LNCaP clone FGC (cell line): ENCODE measurements at places on chromosomes 6 and 20.

GRCh38 chr6:132798869-132799538 lies 567 bp upstream of the SLC18B1 start:
- peak; percentile 70 for DNase-seq

GRCh38 chr6:167763056-167763944 lies 63.4 kb upstream of the AFDN start:
- DNase-seq, result no peak

DNA sequence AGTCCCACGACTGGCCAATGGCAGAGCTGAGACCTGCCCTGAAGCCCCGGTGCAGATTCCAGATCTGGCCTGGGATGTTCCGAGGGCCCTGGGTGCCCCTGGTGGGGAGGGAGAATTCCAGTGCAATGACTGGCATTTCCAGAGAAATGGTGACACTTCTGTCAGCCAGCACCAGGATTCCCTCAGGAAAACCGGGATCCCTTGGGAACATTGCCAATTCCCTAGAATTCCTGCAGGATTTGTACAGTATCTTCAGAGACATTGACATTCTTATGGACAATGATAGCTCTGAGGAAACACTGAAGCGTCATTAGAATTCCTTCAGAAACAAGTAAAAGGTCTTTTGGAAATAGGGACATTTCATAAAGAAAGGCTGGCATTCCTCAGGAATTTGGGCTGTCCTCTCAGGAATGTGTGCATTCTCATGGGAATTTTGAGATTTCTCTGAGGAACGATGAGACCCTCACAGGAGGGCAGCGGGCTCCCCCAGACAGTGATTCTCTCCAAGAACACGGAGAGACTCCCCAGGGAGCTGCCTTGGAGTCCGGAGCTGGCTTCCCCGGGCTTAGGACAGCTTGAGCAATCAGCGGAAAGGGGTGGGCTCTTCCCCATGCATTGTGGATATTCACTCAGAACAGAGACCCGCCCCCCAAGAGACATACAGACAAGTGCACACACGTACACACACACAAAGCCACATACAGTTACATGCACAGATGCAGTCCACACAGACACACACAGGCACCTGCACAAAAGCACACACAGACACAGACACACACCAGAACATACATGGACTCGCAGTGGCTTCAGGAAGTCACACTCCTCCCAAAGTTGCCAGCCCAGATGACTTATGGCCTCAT lies 35.2 kb upstream of the BPIFA2 start:
- DNase-seq, result no peak

DNA sequence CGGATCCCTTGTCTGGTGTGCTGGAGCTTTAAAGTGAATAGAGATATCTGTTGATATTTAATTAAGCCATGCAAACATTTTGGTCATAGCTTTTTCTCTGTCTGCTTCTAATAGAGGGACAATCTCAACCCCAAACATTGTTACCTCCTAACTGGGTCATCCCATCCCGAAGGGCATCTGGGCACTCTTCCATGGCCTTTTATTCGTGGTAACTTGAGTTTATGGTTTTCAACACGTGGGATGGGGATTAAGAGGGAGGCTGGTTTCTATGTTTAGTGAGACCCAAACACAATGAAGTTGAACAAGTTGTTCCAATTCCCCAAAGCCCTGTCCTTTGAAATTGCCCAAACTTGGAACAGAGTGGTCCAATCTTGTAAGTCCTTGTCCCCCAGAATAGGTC lies 1.4 kb upstream of the ENPP5 start:
- no peak for DNase-seq

DNA sequence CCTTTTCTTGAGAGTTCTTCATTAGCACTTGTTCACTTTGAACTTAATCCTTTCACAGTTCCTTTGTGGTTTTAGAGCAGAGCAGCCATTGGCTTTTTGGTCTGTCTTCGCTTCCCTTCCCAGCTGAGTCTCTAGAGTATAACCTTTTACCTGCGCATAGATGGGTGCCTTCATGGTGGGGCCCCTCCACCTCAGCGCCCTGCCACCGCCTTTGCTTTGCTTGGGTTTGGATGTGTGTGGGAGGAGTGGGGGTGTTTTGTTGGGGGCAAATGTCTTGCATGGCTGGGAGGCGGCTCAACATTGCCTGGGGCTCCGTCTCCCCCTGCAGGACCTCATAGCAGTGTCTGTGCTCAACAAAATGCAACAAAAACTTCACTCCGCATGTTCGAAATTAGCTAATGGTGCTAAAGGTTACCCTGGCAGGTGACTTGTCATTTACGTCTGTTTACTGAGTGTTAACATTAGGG lies 11.9 kb downstream of the PYGB start:
- no peak for DNase-seq

GRCh38 chr6:133160536-133160935 lies 80.6 kb upstream of the EYA4 start:
- DNase-seq, result no peak

GRCh38 chr20:62704341-62704948 lies 4.2 kb upstream of the NTSR1 start:
- peak; percentile 55 for DNase-seq

- no peak for DNase-seq
Observed at GRCh38 chr6:142822842-142823241, 122.1 kb downstream of the HIVEP2 start.
